ENCODE measurements at places on chromosomes 4 and X. TPM values are rescaled to one million over a fixed set of nuclear protein-coding genes. Genes with fewer than 3 reads are reported as not detected.

DNA sequence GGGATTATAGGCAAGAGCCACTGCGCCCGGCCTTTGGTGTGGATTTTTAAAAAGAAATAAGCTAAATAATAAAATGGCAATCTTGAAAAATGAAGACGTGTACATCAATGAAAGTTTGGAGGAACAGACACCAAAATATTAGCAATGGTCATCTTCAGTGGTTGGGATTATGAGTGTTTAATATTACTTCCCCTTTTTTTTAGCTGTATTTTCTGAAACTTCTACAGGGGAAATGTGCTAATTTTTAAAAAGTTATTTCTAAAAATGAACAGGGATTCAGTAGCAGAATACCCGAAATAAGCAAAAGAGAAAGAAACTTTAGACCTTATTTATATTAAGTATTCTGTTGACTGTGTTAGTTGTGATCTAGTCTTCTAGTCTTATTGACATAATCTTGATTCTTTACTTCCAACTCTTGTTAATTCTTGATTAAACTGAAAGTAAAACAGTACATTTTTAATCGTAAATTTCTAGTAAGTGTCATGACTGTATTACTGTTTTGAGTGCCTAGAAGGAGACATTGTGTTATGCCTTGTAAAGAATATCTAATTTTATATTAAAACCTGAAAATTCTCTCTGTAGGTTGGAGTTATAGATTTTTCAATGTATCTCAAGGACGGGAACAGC is 51.3 kb downstream of the RUFY3 start:
- no peak for DNase-seq

DNA sequence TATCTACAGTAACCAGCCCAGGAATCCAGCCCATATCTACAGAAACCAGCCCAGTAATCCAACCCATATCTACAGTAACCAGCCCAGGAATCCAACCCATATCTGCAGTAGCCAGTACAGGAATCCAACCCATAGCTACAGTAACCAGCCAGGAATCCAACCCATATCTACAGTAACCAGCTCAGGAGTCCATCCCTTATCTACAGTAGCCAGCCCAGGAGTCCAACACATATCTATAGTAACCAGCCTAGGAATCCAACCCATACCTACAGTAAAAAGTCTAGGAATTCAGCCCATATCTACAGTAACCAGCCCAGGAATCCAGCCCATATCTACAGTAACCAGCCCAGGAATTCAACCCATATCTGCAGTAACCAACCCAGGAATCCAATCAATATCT is 445.0 kb upstream of the BOD1L1 start:
- DNase-seq: no peak

GRCh38 chr4:118177126-118177525 is 142.8 kb downstream of the NDST3 start:
- no peak for DNase-seq

DNA sequence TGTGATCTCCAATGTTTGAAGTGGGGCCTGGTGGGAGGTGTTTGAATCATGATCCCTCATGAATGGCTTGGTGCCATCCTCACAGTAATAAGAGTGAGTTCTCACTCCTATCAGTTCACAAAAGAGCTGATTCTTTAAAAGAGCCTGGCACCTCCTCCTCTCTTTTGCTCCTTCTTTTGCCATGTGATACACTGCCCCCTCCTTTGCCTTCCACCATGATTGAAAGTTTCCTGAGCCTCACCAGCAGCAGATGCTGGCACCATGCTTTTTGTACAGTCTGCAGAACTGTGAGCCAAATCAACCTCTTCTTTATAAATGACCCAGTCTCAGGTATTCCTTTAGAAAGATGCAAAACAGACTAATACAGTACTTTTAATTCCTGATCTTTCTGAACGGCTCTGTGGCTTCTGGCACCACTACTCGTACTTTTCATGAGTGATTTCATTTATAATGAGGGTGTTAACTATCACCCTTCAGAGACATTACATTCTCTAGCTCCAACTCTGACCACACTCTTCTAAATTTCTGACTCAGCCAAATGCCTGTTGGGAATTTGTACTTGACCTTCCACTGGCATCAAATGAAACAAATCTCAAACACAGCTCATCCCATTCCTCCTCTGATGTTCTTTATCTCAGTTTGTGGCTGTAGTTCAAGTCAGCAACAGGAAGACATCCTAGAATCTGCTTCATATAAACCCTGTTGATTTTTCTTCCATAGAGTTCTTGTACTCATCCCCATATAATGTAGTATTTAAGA is 4.2 kb downstream of the UFSP2 start:
- no peak for DNase-seq

The MAGEE2 gene
- not detected for total RNA-seq

The ZNF630 gene
- total RNA-seq: 1.5 TPM

The TGIF2LX gene
- not detected for total RNA-seq

All from CD4-positive, CD25-positive, alpha-beta regulatory T cell (primary cell).